ENCODE measurements at places on chromosomes 7 and 10.

GRCh38 chr10:75826846-75827245 is 395.4 kb downstream of the LRMDA start:
- DNase-seq = no peak

DNA sequence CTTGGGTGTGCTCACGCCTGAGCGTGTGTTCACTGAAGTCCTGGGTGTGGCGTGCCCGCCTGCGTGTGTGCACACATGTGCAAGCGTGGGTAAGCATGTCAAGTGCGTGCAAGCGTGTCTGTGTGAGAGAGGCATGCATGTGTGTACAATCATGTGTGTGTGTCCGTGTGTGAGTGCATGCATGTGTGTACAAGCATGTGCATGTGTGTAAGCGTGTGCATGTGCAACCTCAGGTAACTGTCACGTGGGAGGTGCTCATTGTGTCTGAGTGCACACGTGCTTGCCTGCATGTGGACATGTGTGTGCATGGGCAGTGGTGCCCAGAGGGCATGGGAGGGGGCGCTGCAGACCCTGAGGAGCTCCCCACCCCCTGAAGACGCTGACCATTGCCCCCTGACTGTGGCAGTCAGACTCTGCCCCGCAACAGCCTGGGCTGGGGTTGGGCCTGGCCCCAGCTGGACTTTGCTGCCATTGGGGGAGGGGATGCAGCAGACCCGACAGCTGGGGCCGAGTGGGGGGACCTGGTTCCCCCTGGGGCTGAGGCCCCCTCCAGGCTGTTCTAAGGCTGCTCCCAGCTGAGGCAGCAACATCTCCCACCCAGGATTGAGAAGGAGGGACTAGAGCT is 88.1 kb downstream of the UNCX start:
- no peak for DNase-seq

- no peak for DNase-seq
These were observed 4.5 kb downstream of the TNS3 start for GRCh38 chr7:47577321-47577919.

DNA sequence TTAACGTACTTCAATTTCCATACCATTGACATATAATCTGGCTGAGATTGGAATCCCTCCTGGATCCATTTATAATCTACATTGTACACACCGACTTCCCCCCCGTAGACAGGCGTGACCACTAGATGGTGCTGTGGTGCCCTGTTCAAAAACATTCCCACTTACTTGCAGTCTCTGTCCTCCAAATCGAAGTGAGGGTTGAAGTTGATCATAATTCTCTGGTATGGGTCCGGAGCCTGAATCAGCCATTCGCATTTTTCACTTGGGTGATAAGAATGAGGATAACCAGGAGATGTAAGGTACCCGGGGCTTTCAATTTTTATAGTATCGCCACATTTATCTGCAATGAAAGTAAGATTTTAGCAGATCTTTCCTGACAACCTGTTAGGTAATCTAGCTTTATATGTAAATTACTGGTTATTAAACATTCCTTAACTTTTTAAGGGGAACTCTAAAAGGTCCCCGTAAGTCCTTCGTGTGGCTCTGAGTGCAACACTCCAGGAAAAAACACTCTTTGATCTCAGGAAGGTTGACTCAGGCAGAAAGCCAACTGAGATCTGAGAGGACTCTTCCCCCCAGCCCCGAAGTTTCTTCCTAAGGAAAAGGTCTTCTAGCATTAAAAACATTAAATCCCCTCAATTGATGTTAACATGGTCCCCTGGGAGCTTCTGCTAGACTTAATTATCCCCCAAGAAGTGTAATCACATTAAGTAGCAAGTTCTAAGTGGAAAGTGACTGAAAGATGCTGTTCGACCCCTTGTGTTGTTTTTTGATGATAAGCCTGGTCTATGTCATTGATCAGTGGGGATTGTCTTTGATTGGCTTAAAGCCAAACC is 3.7 kb downstream of the NRP1 start:
- peak; percentile 43 for DNase-seq

DNA sequence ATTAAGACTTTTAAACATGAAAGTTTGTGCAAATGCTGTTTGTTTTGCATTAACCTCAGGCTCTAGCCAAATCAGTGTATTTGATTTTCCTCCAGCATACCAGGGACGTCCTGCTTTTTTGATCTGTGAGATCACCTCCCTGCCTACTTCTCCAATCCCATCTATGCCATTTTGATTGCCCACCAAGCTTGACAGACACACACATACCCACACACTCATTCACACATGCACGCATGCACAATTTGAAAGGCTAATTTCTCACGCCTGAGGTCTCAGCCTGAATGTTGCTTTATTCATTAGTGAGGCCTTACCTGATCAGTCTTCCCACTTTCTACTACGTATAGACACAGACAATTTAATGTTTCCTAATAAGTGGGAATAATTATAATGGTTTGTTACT is 53.5 kb downstream of the CDK13 start:
- DNase-seq = no peak

GRCh38 chr7:155312633-155313032 is 15.0 kb downstream of the INSIG1 start:
- DNase-seq = no peak

GRCh38 chr10:91006001-91006751 is 85.3 kb upstream of the ANKRD1 start:
- peak; percentile 21 for DNase-seq

- DNase-seq = no peak
These were observed 42.1 kb upstream of the GPR26 start for GRCh38 chr10:123624086-123624485.
